Effector CD8-positive, alpha-beta T cell (primary cell): ENCODE measurements at places on chromosomes 3 and 15.

GRCh38 chr3:152583963-152584362 is 251.0 kb upstream of the P2RY1 start:
- DNase-seq = no peak

- DNase-seq = no peak
Measured at GRCh38 chr15:77544162-77544561, 88.5 kb downstream of the LINGO1 start.

- DNase-seq = no peak
Measured at GRCh38 chr3:29317659-29318173, 36.8 kb downstream of the RBMS3 start.

GRCh38 chr3:69328103-69328962 is 57.6 kb downstream of the FRMD4B start:
- no peak for DNase-seq

DNA sequence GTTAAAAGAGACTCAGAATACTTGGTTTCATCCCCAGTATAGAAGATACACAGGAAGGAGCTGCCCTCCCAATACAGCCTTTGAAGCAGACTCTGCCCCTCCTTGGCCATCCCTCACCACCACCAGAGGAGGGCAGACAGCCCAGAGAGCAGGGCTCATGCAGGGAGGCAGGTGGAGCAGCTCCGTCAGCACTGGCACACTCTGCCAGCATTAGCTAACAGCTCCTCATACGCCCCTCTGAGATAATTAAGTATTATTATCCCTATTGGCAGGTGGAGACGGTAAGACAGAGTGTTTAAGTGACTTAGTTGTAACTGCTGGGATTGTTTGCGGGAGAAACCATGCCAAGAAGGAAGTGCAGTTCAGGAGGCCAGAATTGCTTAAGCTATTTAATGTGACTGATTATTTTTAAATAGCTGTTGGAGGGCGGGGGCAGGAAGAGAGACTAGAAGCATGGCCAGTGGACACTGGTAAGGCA is 434.0 kb downstream of the EPHB1 start:
- DNase-seq = no peak

- DNase-seq = no peak
Measured at GRCh38 chr3:185813691-185814215, 11.1 kb downstream of the IGF2BP2 start.

DNA sequence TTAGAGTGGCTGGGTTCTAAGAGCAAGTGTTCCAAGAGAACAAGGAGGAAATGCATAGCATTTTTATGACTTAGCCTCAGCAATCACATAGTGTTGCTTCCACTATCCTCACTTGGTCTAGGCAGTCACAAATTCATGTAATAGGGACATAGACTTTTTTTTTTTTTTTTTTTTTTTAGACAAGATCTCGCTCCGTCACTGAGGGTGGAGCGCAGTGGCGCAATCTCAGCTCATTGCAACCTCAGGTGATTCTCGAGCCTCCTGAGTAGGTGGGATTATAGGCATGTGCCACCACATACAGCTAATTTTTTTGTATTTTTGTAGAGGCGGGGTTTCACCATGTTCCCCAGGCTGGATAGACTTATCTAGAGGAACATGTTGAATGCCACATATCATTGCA is 4.7 kb upstream of the GNB4 start:
- DNase-seq = no peak

DNA sequence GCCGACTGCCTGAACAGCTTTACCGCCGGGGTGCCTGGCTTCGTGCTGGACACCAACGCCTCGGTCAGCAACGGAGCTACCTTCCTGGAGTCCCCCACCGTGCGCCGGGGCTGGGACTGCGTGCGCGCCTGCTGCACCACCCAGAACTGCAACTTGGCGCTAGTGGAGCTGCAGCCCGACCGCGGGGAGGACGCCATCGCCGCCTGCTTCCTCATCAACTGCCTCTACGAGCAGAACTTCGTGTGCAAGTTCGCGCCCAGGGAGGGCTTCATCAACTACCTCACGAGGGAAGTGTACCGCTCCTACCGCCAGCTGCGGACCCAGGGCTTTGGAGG is 815 bp downstream of the SPINT1 start:
- DNase-seq = no peak

DNA sequence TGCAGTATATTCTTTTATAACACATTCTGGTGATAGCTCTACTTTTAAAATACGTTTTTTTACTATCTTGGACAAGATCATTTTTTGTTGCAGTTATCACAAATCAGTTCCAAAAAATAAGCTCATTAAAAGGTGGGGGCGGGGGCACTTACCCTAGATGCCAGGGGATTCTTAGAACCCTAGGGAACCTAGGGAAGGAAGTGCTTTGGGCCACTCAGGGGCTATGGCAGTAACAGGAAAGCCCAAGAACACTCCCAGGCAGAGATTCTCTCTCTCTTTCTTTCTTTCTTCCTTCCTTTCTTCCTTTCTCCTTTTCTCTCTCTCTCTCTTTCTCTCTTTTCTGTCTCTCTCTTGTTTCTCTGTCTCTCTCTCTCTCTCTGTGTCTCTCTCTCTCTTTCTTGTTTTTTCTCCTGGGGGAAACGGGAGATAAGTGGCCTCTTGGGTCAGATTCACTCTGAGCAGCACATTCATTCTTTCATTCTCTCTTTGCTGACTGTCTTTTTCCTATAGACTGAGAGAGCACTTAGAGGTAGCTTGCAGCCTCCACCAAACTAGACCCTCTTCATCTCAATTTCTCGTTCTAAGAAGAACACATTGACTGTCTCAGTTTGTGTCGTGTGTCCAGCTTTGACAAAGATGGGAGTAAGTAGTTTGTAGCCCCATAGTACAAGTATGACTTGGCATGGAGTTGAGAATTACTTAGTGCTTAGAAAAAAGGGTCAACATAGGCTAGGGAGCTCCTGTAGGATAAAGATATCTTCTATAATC is 16.6 kb downstream of the SCAANT1 start:
- no peak for DNase-seq

- no peak for DNase-seq
Measured at GRCh38 chr3:46416811-46417510, 9.9 kb downstream of the CCRL2 start.

DNA sequence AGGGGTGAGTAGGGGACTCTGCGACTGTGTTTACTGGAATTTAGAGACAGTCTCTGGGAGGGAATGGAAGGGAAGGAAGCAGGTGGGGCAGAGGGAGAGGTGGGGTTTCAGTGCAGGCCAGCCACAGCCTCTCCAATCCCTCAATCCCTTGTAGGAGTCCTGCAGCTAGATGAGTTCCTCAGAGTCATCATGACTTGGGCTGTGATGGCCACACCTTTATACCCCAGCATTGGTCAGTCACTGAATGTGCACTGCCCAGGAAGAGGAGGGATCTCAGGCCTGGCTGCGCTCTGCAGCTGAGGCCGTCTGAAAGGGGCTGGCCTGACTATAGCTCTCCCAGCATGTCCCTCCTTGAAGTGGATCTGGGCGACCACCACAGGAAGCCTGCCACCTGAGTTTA is 67.3 kb upstream of the GLCE start:
- DNase-seq = no peak

GRCh38 chr3:74442683-74443082 is 171.8 kb downstream of the CNTN3 start:
- DNase-seq = no peak

- DNase-seq = no peak
Measured at GRCh38 chr3:174618368-174619080, 240.6 kb upstream of the NAALADL2 start.

DNA sequence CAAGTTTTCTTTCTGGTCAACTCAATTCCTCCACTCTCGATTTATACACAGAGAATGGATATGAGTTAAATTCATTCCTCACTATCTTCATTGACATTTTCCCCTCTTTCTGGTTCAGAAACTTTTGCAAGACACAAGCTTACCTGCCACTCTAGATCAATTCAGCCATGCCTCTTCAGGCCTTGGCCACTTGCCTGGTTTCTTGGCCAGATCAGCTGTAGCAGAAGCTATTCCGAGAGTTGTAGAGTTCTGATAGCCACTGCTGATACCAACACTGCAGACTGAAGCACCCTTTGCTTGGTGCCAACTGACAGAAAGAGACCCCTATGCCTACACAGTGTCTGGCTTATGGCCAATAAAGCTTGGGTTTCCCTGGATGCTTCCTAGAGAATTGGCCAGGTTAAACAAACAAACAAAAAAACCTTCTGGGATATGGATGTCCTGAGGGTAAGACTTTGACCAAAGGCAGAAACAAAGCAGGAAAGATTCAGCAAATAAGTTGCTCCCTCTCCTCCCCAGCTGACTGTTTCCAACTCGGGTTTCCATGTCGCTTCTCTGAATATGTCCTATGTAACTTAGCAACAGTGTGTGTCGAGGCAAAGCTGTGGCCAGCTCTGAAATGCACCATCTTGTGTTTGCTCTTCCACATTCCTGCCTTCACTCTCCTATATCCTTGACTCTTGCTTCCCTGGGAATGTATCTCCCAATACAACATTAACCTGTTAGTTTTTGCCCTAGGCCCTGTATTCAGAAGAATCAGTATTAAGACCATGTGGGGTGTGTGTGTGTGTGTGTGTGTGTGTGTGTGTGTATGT is 521.6 kb downstream of the EPHA3 start:
- DNase-seq = no peak

DNA sequence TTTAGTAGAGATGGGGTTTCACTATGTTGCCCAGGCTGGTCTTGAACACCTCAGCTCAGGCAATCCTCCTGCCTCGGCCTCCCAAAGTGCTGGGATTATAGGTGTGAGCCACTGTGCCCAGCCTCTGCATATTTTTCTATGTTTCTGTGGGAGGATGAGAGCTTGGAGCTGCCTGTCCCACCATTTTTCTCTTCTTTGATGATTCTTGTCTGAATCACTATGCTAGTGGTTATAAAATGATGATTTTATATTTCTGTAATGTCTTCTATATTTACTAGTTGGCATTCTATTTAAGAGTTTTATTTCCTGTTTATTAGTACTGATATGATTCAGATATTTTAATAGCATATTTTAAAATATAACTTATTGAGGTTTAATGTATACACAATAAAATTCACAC is 69.7 kb downstream of the CHCHD6 start:
- DNase-seq = no peak

GRCh38 chr3:183807209-183807728 is 18.1 kb downstream of the MAP6D1 start:
- no peak for DNase-seq

DNA sequence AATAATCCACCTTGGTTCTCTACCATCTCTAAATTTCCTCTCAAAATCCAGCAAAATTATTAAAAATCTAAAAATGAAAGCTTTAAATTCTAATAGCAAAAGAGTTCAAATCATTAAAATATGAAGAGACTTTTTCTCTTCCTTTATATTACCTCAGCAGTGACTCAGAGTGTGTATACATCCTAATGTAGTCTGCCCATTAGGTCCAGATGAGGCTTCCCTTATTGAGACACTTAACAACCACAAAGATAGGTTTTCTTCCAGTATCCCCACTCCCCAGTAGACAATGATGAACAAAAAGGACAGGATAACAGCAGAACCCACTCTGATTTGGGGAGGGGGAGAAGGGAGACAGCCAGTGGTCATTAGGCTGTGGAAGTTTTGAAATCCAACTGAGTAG is 61.5 kb upstream of the DCBLD2 start:
- DNase-seq = no peak

DNA sequence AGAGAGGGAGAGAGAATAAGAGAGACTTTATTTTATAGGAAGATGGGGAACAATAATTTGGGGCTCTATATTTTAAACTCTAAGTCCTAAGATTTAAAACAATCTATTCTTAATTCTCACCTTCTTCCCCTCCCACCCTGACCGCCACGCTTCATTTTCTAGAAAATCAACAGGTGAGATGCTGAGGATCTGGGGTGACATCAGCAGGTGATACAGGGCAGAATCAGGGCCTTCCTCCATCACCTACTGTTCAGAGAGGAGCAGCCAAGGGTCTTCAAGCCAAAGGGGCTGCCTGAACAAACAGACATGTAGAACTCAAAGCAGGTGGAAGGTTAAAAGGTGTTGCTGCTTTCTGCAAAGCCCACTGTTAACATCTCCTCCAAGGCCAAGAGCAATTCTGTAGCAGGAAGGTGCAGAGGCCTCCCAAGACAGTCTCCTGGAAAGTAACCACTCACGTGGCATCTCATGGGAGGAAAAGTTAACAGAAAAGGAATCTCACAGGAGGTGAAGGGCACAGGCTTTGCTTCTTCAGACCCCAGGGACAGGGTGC is 183.6 kb upstream of the TLE3 start:
- no peak for DNase-seq

GRCh38 chr3:130916507-130917167 is 22.8 kb downstream of the ATP2C1 start:
- no peak for DNase-seq

DNA sequence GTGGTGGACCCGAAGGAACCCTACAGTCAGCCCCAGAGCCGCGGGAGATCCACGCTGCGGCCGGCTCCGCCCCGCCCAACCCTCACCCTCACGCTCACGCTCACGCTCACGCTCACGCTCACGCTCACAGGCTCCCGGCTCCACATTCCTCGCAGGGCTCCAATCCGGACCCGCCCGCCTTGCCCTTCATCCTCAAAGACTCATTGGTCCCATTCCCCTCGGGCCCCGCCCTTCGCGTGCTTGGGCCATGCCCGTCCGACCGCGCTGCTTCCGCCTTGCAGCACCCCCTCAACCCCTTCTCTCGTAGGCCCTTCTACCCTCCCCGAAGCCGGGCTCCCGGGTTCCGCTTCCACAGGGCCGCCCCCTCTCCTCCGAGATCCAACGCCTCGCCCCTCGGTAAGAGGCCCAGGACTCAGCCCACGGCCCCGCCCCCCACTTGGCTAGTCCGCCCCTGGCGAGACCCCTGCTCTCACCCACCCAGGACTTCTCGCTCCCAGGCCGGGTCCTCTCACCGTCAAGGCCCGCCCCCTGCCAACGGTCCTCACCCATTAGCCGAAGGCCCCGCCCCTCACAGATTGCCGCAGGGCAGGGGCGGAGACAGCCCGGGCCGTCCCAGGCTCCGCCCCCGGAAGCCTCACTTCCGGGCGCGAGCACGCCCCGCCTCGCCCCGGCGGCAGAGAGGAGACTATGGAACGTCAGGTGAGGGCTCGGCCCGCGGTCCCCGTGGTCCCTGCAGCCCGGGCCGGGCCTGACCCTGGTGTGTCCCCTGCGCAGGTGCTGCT is at the start of gene APEH:
APEH (plus strand) TSS at position 637 of the 782 bp plus-strand sequence; CDS start at position 688, 51 bp downstream.
- no peak for DNase-seq

GRCh38 chr3:155270485-155271342 is 22.8 kb downstream of the STRIT1 start:
- no peak for DNase-seq

DNA sequence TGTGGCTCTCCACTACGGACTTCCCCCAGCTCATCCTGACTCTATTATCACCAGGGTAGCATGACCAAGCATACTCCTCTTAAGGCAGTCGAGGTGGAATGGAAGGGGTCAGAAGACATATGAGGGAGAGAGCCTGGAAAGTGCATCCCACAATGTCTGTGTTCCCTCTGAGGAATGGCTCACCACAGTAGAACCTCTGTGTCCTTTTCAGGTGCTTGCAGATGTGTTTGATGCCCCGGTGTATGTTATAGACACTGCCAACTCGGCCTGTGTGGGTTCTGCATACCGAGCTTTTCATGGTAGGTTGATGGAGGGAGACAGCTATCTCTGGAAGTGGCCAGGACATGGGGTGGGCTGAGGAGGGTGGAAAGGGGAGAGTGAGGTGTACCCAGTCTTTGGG is 50.3 kb downstream of the XYLB start:
- no peak for DNase-seq

GRCh38 chr3:111577798-111578685 is 17.1 kb downstream of the ZBED2 start:
- DNase-seq = no peak
